ENCODE measurements at places on chromosomes 11 and 22.
A peak's percentile ranks its signal among the peaks of the same experiment; 100 is the strongest.

- no peak for DNase-seq
Observed at GRCh38 chr22:23877566-23877965, 16.6 kb upstream of the MIF start.

GRCh38 chr11:37512156-37512780 is 914.2 kb upstream of the RAG2 start:
- no peak for DNase-seq

DNA sequence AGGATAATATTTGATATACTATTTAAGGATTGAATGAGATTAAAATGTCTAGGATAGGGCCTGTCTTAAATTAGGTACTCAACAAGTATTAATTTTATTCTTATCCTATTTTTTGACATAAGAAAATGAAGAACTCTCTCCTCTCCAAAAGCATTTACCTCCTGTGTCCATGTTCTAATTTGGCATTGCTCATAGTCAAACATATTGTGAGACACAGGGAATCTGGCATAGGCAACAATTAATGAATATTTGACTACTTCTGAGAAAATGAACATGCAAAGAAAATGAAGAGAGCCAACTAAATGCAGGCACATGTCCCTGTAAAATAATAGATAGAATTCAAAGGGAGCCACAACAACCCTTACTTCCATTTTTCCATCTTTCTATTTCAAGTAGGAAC is 198.5 kb upstream of the C11orf87 start:
- DNase-seq = no peak

- DNase-seq = no peak
Observed at GRCh38 chr11:90532125-90532524, 309.3 kb upstream of the CHORDC1 start.

GRCh38 chr11:59660621-59661020 is 8.2 kb downstream of the PATL1 start:
- DNase-seq = no peak

- DNase-seq = no peak
Observed at GRCh38 chr11:59761993-59762392, 6.8 kb downstream of the STX3 start.

DNA sequence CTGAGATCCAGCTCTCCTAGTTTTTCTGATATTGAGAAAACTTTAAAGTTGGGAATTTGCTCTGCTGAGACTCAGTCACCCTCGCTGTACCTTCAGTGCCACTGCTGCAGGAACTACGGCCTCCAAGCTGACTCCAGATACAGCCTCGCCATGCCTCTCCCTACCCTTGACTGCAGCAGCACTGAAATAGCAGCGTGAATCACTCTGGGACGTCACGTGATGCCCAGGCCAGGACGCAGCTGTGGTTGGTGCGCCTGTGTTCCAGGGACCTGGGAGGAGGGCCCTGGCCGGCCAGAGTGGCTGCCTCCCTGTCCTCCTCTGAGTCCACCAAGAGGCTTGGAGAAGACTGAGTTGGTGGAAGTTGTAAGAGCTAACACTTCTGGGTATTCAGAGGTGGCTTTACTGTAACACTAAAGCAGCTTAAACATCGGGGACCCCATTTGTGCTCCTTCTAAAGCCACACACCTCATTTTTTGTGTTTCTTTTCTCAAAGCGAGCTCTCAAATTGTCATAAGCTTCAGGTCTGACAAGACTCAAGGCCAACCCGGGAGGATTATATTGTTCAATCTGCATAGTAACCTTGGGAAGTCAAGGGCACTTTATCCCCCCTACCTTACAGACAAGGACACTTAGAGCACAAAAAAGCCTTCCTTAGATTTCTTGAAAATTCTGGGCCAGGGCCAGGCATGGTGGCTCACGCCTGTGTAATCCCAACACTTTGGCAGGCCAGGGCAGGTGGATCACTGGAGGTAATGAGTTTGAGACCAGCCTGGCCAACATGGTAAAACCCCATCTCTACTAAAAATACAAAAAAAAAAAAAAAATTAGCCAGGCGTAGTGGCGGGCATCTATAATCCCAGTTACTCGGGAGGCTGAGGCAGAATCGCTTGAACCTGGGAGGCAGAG is 4.2 kb upstream of the STIP1 start:
- DNase-seq = peak; percentile 96

Measured in astrocyte of the hippocampus (primary cell).